ENCODE measurements at places on chromosomes 7 and 10. TPM values are rescaled to one million over a fixed set of nuclear protein-coding genes. Genes with fewer than 3 reads are reported as not detected.

DNA sequence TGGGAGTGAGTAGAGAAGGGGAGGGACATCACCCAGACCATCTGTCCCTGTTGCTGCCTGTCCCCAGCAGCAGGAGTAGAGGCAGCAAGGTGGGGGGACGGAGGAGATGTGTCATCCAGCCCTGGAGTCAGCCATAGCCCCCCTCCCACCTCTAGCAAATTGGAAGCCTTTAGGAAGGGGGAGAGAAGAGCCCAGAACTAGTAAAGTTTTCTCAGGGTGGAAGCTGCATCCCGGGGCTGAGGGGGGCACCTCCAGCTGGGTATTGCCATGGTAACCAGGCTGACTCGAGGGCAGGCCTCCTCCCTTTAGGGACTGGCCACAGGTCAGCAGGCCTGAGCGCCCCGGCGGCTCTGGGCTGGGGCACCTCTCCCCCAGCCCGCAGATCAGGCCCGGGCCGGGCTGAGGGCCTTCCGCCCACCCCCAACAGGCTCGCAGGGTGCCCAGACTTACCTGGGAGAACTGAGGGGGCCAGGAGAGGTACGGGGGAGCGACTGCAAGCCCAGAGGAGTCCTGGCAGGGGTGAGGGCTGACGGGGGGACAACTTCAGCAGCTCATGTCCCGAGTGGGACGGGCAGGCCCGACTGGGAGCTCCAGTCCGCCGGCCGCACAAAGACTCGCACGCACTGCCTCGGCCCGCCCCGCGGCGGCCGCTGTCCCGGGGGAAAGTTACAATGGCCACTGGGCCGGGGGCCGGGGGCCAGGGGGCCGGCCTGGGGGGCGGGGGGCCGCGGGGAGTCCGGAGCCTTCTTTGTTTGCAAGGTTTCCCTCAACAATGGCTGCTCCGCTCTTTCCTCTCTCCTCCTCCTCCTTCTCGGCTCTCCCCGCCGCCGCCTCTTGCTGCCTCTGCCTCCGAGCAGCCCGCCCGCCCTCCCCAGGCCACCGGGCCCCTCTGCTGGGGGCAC is 6.0 kb downstream of the LDB1 start:
- no peak for DNase-seq

- peak; percentile 21 for DNase-seq
Observed at GRCh38 chr10:112872728-112873127, 77.3 kb upstream of the TCF7L2 start.

- DNase-seq, result no peak
Observed at GRCh38 chr7:9709216-9709615, 1264.5 kb upstream of the PHF14 start.

- DNase-seq, result no peak
Observed at GRCh38 chr10:2399482-2399881, 662.2 kb upstream of the ADARB2 start.

- DNase-seq, result no peak
Observed at GRCh38 chr7:108367314-108367713, 88.9 kb downstream of the NRCAM start.

GRCh38 chr10:132743925-132744490 is 41.9 kb downstream of the NKX6-2 start:
- DNase-seq, result no peak

DNA sequence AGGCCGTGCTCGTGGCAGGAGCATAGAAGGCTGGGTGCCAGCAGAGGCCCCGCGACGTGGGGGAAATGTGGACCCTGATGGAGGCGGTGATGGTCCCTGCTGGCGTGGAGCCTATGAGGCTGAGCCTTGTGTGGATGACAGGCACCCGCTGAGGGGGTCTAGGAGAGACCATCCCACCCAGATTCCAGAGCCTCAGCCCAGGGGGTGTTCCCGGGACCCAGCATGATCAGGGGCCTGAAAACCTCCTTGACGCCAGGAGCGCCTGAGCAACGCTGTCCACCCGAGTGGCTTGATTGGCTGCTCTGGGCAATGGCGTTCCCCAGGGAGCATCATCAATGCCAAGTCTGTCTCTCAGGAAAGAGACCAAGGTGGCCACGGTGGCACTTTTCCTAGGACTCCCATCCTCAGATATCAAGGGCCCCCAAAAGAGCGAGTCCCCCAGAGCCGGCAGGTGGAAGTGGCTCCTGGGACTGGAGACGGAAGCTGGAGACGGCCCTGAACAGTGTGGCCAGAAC is 61.1 kb downstream of the PWWP2B start:
- DNase-seq, result no peak

DNA sequence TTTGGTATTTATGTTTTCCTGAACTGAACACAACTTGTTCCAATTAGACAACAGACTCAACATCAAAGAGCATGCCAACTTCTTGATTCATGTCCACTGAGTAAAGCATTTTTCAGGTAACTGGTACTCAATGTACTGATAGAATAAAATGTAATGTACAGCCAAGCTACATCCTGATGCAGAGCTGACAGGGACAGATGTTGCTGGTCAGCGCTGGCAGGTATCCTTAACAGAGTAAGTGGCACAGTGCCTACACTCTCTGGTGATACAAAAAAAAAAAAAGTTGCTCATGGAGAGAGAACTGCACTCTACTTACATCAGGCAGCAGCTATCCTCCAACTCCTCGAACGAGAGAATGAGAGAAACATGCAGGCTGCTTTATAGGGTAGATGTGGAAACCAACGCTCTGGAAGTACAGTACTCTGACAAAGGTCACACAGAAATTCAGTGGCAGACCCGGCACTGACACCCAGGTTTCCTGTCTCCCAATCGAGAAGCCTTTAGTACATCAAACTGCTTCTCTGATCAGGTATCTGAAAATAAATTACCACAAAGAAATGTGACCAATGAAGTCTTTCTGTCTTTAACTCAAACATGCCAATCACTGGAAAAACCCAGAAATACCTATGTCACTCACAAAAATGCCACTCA is 4.6 kb downstream of the ITGB1 start:
- no peak for DNase-seq

- no peak for DNase-seq
Observed at GRCh38 chr10:78464856-78465267, 431.2 kb downstream of the RPS24 start.

DNA sequence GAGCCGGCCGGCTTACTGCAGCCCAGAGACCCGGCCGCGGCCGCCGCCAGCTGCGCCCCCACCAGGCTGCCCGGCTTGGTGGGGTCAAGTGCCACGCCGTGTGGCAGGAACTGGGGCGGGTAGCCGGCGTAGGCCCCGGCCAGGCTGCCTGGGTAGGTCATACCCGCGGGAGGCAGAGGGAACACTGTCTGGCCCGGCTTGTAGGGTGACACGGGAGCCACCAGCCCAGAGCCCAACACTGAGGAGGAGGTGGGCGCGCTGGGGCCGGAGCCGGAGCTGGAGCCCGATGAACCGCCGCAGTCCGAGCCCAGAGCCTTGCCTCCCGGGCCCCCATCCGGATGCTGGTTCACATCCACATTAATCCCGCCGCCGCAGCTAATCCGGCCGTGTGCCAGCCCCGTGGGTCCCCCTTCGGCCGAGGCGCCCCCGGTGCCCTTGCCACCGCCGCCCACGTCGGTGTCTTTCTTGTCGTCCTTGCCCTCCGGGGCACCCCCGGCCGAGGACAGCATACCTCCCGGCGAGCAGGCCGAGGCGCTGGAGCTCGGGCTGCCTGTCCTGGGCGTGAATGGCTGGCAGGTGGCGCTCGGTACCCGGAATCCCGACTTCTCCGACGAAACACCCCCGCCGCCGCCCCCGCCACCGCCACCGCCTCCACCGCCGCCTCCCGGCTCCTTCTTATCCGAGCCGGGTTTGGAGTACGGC is 2.0 kb downstream of the ZNF503 start:
- DNase-seq, result peak; percentile 54

DNA sequence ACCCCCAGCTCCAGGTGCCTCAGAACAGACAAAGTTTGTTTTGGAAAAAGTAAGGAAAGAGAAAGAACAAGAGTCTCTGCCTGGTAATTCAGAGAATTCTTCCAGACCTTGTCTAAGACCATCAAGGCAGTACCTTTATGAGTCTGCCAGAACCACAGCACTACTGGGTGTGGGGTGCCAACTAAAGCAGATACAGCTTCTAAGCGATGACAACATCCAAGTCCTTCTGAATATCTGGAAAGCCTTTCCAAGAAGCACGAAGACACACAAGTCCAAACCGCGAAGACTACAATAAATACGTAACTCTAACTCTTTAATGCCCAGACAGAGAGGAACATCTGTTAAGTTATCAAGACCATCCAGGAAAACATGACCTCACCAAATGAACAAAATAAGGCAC is 94.3 kb downstream of the SIRT1 start:
- DNase-seq, result no peak

- peak; percentile 17 for DNase-seq
Observed at GRCh38 chr7:28575241-28575643, 162.9 kb downstream of the CREB5 start.

DNA sequence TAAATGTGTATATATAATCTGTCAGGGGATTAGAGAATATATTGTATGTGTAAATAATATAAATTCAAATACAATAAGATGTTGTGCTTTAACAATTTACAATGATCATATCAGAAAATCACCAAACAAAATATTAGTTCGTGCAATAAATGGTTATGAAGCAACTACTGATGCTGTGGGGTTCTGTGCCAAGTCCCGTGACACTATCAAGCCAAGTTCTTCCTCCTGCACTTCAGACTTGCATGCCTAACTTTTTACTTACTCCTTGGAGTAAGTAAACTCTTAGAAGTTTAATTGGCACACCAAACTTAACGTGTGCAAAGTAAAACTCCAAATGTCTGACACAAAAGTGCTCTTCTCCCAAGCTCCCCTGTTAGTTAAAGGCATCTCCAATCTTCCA is 26.5 kb upstream of the TMEM254 start:
- no peak for DNase-seq

GRCh38 chr10:62443866-62444265 is 69.7 kb downstream of the ZNF365 start:
- no peak for DNase-seq

DNA sequence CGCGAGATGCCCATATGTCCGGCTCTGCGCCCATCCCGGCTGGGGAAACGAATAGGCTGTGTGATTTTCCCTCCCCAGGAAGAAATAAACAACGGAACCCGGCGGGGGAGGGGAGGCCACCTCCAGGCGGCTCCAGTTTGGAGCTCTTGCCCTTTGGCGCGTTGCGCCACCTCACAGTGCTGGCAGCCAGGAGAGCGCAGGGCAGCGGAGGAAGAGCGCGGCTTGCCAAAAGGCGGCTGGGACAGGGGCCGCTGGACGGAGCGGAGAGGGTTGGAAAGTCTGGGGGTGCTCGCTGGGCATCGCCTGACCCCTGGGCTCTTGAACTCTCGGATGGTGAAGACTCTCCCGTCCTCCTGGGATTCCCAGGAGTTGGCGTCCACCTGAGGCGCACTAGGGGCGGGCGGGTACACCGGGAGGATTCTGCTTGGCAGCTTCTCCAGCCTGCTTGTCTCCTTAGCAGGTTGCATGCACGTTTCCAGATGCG is 5.3 kb upstream of the NEUROG3 start:
- no peak for DNase-seq

DNA sequence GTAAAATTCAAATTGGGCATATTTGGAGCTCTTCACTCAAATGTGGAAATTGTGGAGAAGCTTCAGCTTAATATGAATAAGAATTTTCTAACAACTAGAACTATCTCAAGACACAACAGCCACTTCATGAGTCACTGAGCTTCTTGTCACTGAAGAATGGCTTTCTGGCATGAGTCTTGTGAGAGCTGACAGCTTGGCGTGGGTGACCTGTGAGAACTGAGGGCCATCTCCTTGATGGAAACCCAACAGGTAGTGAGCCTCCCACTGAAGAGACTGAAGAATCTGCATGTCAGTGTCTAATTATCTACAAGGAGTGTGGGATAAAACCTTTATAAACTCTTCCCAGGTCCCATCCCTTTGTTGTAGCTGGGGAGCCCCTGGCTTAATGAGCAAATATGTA is 66.0 kb downstream of the CLEC2L start:
- DNase-seq, result no peak

- no peak for DNase-seq
Observed at GRCh38 chr7:48286836-48287235, 115.6 kb downstream of the ABCA13 start.

GRCh38 chr7:108659261-108659660 is 89.6 kb downstream of the DNAJB9 start:
- no peak for DNase-seq

DNA sequence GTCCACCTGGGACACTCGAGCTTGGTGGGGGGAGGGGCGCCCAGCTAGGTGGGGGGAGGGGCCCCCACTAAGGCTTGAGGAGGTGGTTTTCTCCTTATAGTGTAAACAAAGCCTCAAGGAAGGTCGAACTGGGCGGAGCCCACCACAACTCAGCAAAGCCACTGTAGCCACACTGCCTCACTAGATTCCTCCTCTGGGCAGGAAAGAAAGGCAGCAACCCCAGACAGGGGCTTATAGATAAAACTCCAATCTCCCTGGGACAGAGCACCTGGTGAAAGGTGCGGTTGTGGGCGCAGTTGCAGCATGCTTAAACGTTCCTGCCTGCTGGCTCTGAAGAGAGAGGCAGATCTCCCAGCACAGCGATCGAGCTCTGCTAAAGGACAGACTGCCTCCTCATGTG is 133.1 kb downstream of the SNX13 start:
- no peak for DNase-seq

DNA sequence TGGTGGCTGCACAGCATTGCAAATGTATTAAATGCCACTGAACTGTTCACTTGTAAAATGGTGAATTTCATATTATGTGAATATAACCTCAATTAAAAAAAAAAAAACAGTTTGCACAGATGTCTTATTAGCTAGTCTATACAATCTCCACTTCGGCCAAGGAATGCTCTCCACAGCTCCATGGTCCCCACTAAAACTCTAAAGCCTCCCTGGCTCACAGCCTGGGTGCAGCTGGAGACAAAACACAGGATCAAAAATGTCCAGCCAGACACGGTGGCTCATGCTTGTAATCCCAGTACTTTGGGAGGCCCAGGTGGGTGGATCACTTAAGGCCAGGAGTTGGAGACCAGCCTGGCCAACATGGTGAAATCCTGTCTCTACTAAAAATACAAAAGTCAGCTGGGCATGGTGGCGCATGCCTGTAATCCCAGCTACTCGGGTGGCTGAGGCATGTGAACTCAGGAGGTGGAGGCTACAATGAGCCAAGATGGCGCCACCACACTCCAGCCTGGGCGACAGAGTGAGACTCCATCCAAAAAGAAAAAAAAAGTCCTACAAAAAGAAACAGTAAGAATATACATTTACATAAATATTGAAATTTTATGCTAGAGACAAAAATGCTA is 66.0 kb downstream of the SRPK2 start:
- no peak for DNase-seq

DNA sequence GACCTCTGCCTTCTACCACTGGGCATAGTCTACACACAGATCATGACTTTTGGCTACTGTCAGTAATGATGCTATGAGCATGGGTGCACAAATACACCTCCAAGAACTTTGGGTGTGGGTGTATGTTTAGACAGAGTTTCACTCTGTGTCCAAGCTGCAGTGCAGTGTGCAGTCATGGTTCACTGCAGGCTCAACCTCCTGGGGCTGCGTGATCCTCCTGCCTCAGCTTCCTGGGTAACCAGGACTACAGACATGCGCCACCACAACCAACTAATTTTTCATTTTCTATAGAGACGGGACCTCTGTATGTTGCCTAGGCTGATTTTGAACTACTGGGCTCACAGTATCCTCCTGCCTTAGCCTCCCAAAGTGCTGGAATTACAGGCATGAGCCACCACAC is 194.4 kb downstream of the NSUN6 start:
- no peak for DNase-seq

GRCh38 chr7:44867073-44867995 is 18.0 kb downstream of the PURB start:
- peak; percentile 82 for DNase-seq

The CHST3 gene
- 23.6 TPM for total RNA-seq

The STEAP4 gene
- total RNA-seq, result not detected

The SMIM30 gene
- 76.2 TPM for total RNA-seq

The DOCK4 gene
- 46.6 TPM for total RNA-seq

The HHEX gene
- 2.6 TPM for total RNA-seq

The CDC14C gene
- not detected for total RNA-seq

The ENO4 gene
- not detected for total RNA-seq

The PAPOLB gene
- total RNA-seq, result not detected

Measured in HT1080 (cell line).